ENCODE measurements at places on chromosomes 1 and 21.

DNA sequence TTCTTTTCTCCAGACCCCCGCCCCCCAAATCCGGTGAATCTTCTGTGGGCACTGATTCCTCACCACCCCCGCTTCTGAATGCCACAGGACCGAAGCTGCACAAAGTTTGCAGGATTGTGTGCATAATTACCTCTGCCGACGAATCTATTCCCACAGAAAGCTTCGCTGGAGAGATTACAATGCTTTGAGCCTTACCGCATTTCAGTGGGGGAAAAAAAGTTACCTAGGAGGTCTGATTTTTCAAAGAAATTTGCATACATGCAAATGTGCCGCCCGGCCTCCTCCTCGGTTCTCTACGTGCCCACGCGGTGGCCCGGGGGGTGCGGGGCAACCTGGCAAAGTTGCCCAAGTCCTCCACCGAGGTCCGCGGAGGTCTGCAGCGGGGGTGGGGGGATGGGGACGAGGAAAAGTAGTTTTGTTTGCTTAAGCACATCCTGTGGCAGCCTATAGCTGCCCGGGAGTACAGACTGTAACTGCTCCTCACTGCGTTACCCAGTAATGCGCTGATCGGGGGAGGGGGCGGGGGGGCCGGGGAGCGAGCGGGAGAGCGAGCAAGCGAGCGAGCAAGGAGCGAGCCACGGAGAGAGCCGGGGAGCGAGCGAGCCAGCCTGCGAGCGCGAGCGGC, 563 bp upstream of the NFIA start:
- DNase-seq = peak; percentile 69

DNA sequence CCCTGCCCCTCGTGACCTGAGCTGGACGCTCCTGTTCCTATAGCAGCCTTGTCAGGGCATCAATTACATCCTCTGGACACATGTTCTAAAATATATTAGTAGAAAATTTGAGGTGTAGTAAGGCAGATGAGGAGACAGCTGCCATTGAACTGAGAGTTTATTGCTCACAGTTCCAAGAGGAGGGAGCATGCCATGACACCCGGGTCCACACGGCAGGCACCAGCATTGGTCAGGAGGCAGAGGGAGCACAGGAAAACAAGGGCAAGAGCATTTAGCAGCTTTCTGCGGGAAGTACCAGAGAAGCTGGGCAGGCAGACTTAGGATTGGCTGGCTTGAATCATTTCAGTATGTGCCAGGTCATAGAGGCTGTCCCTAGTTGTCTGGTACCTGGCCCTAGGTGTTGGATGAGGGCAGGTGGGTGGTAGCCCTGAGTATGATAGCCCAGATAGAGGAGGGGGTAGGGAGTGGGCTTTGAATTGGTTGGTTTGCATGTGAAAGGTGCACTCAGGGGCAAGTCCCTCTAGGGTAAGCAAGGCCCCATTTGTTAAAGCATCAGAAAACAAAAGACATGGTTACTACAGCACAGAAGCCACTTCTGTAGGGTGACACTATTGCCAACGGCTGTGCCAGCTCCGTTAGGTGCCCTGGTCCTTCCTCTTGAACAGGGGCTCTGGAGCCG, 223.6 kb upstream of the RAB4A start:
- DNase-seq = no peak

DNA sequence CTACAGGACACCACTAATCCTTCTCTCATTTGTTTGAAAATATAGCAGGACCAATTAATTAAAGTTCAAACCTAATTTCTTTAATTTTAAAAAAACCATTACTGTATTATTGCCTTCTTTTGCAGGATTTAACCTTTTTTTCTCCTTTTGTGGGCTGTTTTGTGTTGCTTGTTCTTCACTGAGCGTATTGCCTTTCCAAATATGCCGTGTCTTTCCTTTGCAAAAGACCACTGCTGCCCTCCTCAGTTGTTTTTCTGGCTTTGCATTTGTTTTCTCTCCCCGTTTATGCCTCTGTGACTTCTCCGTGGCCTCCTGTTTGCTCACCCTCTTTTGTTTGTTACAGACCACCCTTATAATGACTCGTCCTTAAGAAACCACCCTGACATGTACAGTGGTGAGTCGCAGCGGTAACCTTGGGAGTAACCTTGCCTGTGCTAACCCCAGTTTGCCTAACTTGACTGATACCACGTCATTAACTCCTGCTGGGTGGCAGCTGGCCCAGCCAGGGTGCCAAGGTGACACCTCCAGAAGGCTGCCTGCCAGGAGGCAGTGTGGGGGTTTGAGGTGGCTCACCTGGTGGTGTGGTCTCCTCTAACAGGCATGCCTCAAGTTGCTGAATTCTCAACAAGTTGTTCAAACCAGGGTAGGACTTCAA, 81.1 kb upstream of the CNTN2 start:
- no peak for DNase-seq

DNA sequence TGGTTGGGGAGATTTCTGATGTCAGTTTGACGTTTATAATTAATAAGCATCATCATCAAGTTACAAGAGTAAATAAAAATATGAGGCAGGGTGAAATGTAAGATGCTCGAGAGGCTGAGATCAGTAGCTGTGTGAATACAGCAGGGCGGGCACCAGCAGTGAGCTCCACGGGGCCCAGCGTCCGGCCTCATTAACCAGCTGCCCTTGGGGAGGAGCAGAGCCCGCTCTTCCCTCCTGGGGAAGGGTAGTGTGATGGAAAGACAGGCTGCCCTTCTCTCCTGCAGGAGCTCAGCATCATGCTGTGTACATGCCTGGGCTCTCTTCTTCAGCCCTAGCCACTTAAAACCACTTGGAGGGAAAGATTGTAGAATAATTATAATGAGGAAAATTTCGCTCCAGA, 23.4 kb downstream of the PDE9A start:
- no peak for DNase-seq

DNA sequence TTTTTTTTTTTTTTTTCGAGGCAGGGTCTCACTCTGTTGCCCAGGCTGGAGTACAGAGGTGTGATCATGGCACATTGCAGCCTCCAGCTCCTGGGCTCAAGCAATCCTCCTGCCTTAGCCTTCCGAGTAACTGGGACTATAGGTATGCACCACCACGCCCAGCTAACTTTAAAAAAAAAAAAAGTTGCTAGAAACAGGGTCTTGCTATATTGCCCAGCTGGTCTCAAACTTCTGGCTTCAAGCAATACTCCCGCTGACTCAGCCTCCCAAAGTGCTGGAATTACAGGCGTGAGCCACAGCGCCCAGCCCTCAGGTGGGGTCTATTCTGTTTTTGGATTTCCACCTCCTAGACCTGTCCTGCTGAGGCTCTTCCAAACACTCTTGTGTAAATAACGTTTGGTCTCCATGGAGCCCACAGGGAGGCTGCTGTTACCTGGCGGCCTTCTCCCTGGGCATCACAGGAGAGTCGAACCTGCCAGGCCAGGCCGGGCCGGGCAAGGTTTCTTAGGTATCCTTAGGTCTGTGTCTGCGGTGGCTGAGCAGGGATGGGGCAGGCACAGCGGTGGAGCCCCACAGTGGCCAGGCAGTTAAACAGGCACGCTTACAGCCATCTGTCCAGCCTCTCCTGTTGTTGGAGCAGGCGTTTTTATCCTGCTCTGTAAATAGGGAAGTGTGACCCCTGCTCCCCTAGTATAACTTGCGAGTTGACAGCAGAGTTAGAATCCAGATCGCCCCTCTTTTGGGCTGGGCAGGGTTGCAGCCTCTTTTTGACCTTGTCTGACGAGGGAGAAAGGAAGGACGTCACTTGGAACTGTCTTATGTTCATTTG, 18.8 kb downstream of the PLEKHM2 start:
- DNase-seq = no peak

DNA sequence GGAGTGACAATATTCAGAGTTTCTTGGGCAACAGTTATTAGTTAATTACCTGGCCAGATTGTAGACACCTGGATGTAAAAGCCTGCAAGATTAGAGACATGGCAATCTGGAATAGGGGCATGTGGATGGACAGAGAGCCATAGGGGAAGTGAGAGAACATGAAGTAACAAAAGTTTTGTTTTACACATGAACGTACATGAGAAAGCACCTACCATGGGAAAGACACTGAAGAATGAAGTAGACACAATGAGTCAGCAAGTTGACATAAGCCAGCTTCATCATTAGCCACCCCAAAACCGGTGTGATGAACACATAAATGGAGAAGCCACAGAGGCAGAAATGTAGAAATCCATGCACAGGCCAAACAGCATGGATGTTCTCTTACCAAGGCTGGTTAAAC, 462.1 kb upstream of the C1orf87 start:
- no peak for DNase-seq

- DNase-seq = no peak
Measured at GRCh38 chr1:103309786-103310185, 201.5 kb upstream of the COL11A1 start.

DNA sequence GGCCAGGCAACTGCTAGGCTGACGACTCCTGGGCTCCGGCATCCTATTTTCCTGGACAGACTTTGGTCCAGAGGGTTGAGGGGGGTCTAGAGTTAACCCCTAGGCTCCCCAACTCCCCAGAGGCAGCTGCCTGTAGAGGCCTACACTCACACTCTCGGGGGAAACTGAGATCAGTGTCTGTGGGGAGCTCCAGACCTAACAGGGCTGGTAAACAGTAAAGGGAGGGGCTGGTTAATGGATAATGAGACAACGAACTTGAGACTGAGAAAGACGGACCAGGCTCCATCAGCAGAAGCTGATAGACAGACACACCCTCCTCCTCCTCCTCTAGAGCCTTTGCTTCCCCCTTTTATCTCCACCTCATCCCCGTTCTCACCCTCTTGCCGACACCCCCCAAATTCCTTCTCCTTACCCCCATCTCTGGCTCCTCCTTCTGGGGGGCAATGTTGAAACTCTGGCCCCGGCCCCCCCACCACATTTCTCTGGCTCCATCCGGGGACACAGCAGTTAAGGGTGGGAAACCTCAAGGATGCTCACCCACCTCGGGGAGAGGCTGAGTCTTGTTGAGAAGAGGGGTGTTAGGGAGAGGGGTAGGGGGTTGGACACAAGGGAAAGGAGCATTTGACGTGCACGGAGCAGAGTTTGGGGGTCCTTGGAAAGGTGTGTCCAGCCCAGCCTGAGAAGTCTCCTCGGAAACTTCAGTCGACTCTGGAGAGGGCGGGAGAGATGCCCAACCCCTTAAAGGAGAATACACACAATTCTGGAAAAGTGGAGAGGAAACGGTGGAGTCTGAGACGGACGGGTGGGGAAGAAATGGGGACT, at the start of gene MTMR11:
Gene MTMR11 (minus strand): TSS at position 710 of the 822 bp plus-strand sequence. CDS start 232 bp downstream, at position 478.
- no peak for DNase-seq

- DNase-seq = no peak
Measured at GRCh38 chr1:157882580-157882979, 41.0 kb upstream of the CD5L start.

DNA sequence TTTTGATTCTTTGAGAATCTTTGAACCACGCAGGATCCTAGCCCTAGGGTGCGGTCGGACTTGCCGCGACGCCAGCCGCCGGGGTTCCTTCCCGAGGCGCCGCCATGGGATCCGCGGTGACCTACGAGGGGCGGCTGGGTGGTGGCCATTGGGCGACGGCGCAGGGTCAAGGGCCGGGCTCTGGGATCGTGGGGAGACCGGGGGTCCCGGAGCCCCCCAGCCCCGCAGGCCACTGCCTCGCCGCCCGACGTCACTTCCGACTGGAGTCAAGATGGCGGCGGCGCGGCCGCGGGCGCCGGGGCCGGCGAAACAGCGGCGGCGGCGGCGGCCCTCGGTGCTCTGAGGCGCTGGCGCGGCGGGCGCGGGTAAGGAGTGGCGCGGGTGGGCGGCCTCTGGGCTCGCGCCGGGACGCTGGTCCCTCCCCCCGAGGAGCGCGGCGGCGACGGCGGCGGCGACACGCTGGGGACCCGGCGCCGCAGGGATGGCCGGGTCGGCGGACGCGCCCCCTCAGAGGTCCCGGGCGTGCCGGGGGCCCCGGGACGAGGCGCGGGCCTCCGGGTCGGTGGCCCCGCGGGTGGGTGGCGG, at the start of gene PRDM2:
Gene PRDM2 (plus strand): TSS at position 253 of the 585 bp plus-strand sequence. CDS start 15,418 bp downstream, outside the sequence.
- DNase-seq = peak; percentile 56

GRCh38 chr1:96842215-96842614, 120.6 kb downstream of the PTBP2 start:
- DNase-seq = no peak

- no peak for DNase-seq
Measured at GRCh38 chr1:153250166-153250565, 9.3 kb upstream of the LORICRIN start.

- no peak for DNase-seq
Measured at GRCh38 chr1:154270833-154271232, 1.6 kb upstream of the HAX1 start.

GRCh38 chr1:93631626-93632365, 49.8 kb downstream of the BCAR3 start:
- DNase-seq = no peak

DNA sequence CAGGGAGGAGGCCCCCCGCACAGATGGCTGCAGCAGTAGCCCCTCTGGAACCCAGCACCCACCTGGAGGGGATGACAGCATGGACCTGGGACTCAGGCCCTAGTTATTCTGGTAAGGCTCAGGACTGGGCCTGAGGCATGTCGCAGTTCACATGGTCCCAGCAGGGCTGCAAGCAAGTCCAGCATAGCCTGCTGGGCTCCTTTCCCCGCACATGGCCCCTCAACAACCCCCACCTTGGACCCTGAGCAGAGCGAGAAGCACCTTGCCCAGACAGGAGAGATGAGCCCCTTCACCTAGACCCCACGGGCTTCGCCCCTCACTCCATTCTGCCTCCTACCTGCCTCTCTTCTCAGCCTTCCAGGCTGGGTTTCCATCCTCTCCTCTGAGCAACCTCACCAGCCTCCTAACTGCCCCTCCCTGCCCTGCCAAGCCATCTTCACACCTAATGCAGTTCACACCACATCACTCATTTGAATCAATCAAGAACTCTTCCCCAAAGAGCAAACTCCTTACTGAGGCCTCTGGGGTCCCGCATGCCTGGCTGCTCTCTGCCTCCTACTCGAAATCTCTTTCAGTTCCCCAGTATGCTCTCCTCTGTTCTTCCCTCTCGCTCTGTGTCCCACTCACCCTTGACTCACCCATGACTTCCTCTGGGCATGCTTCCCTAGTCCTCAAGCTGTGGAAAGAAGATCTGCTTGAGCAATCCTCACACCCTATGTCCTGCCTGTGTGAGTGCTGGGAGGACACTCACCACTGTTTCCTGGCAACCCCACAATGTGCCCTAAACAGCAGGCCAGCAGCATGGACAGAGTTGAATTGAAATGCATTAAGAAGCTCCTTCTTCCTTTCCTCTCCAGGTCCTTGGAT, 9.4 kb upstream of the THEMIS2 start:
- DNase-seq = no peak

DNA sequence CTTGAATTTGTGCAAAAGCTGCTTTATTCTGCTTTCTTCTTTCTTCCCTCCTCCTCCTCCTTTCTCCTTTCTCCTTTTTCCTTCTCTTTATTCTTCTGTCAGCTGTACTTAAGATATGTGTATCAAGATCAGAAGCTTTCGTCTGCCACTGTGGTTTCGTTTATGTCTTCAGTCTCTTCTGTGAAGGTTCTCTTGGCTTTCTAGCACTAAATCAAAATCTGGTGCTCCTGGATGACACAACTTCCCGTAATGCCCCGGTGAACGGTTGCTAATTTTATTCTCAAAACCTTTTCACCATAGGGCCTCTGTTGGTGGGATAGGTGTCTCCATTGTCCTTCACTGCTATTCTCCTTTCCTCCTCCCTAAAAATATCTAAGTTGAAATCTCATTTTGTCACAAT, 5.0 kb downstream of the ATF6 start:
- no peak for DNase-seq
